Fibroblast of lung (primary cell): ENCODE measurements at places on chromosomes 16 and 17.

- DNase-seq, result no peak
These were observed 44.3 kb downstream of the LCMT1 start for GRCh38 chr16:25155553-25156460.

DNA sequence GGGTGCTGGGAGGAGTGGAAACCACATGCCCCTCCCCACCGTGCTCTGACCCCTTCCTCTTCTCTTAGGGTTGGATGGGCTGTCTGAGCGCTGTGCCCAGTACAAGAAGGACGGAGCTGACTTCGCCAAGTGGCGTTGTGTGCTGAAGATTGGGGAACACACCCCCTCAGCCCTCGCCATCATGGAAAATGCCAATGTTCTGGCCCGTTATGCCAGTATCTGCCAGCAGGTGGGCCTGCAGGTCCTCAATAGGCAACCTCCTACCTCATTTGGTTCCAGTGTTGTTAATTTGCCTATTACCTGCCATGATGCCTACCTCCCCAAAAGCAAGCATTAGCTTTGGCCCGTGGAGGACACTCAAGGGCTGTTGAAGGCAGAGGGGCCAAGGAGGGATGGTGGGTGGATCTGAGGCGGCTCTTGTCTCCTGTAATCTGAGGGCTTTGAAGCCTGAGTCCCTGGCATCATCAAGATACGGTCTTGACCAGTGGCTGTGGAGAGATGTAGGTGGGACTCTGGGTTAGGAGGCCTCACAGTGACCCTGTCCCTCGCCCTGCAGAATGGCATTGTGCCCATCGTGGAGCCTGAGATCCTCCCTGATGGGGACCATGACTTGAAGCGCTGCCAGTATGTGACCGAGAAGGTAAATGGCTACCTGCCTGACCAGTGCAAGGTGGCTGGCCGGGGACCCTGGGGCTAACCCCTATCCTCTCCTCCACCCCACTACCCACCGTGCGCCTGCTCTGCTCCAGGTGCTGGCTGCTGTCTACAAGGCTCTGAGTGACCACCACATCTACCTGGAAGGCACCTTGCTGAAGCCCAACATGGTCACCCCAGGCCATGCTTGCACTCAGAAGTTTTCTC, 3.4 kb downstream of the ALDOA start:
- DNase-seq, result no peak

GRCh38 chr16:27458258-27458657, 56.3 kb downstream of the IL21R start:
- DNase-seq, result no peak

DNA sequence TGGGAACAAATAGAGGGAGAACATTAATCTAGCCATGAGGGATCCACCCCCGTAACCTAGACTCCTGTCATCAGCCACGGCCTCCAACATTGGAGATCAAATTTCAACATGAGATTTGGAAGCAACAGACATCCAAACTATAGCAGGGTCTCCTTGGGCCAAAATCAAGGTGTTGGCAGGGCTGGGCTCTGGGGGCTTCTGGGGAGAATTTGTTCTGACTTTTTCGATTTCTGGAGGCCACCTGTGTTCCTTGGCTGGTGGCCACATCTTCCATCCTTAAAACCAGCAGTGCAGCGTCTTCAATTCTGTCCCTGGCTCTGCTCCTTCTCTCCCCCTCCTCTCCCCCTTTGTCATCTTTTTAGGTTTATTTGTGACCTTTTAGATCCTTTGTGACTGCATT, 546.2 kb downstream of the WWOX start:
- DNase-seq, result no peak

- DNase-seq, result peak; percentile 95
These were observed 36.8 kb downstream of the CHD9 start for GRCh38 chr16:53091466-53092211.

DNA sequence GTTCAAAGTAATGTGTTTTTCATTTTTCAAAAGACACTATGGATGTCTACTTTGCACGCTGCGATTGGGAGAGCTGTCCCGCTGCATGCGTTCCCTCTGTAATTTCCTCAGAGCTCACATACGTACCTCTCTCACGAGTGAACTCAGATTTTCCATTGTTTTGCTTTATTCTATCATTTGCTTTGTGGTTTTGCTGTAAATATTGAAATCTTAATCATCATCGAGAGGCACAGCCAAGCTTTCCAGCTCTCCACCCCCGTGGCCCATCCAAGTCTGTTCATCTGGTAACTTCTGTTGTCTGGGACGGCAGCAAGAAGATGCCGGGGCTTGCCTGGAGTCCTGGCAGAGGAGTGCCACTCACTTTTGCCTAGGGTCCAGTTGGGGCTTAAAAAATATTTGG, 21.1 kb downstream of the TMC6 start:
- peak; percentile 45 for DNase-seq

GRCh38 chr16:2495041-2495440, 18.7 kb upstream of the ATP6V0C start:
- DNase-seq, result no peak

- DNase-seq, result peak; percentile 44
These were observed 93.3 kb downstream of the CMIP start for GRCh38 chr16:81537721-81538561.

GRCh38 chr16:31869511-31870201, 4.0 kb upstream of the ZNF267 start:
- peak; percentile 80 for DNase-seq
